Bronchus fibroblast of lung (primary cell): ENCODE measurements at places on chromosomes 3 and 15. TPM values are rescaled to one million over a fixed set of nuclear protein-coding genes. Genes with fewer than 3 reads are reported as not detected.

ST3GAL6 gene
- 0.74 and 3.0 TPM in 2 replicates for total RNA-seq

ALDH1A2 gene
- 0.30 and 0.84 TPM in 2 replicates for total RNA-seq

C3orf85 gene
- not detected in 2 replicates for total RNA-seq

ICE2 gene
- 14.6 and 17.2 TPM in 2 replicates for total RNA-seq

ACVR2B gene
- total RNA-seq, result 1.0 and 1.5 TPM in 2 replicates

CFAP100 gene
- not detected in 2 replicates for total RNA-seq

CEMIP gene
- total RNA-seq, result 2.7 and 3.0 TPM in 2 replicates

SCG5 gene
- total RNA-seq, result 15.8 and 16.3 TPM in 2 replicates

PP2D1 gene
- total RNA-seq, result not detected in 2 replicates

CALML4 gene
- 2.7 and 4.4 TPM in 2 replicates for total RNA-seq

CDC25A gene
- 10.4 and 16.5 TPM in 2 replicates for total RNA-seq

GPR149 gene
- total RNA-seq, result not detected in 2 replicates

EAF2 gene
- total RNA-seq, result 0.34 and 1.5 TPM in 2 replicates

SLC26A6 gene
- 27.2 and 35.1 TPM in 2 replicates for total RNA-seq

ADAMTS17 gene
- under 0.01 and 0.30 TPM in 2 replicates for total RNA-seq

GRK7 gene
- total RNA-seq, result not detected in 2 replicates

RAD51 gene
- 12.9 and 14.1 TPM in 2 replicates for total RNA-seq

CNTN6 gene
- total RNA-seq, result not detected in 2 replicates

STOML1 gene
- 20.4 and 22.9 TPM in 2 replicates for total RNA-seq

TEX264 gene
- total RNA-seq, result 57.2 and 63.2 TPM in 2 replicates

SEMA6D gene
- total RNA-seq, result 1.8 and 3.4 TPM in 2 replicates

RARRES1 gene
- 23.5 and 36.8 TPM in 2 replicates for total RNA-seq

ZPLD1 gene
- not detected in 2 replicates for total RNA-seq

GABRG3 gene
- total RNA-seq, result not detected in 2 replicates

GOLGA8J gene
- total RNA-seq, result not detected in 2 replicates

AQP9 gene
- total RNA-seq, result not detected in 2 replicates

ISLR2 gene
- not detected in 2 replicates for total RNA-seq

SATB1 gene
- total RNA-seq, result 2.5 and 5.2 TPM in 2 replicates

SYNM gene
- 1.6 and 1.8 TPM in 2 replicates for total RNA-seq

DUOXA1 gene
- total RNA-seq, result 0.50 TPM in 1 of 2 replicates, not detected in the other

HRG gene
- not detected in 2 replicates for total RNA-seq
